NCI-H2029 treated with DMSO at 0.1 percent for 48 hours (cell line): ENCODE measurements at places on chromosomes 4 and X.

DNA sequence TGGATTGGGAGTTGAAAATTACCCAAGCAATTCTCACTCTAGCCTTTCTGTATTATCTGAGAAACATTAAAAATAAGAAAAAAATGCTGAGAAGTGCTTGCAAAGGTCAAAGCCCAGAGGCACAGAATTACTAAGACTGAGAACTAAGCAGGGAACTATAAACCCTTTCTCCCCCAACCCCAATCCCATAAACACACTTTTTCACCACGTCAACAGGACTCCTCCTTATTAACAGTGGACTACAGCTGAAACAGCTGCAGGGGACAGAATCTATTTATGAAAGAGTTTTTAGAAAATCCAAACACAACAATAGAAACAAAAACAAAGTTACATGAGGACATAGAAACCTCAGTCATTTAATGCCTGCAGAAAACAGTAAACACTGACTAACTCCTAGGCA, 984.1 kb downstream of the TRAM1L1 start:
- no peak for DNase-seq

- no peak for DNase-seq
Measured at GRCh38 chr4:151990201-151990600, 229.4 kb upstream of the GATB start.

- no peak for DNase-seq
Measured at GRCh38 chr4:56374956-56375355, 12.3 kb downstream of the AASDH start.

DNA sequence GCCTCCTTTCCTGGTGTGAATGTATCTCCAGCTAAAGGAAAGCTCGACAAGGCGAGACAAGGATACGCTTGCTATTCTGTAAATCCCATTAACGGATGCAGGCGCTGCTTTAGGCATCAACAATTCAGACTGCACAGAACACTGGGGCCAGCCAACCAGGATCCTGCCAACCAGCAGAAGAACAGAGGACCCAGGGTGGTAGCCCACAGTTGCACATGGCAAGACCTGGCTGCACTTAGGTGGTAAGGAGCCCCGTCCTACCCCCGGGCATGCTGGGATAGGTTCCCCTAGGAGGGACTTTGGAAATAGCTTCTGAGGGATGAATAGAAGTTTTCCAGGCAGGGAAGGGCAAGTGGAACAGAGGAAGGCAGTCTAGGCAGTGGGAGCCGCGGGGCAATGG, 20.7 kb downstream of the PSAPL1 start:
- DNase-seq = no peak

DNA sequence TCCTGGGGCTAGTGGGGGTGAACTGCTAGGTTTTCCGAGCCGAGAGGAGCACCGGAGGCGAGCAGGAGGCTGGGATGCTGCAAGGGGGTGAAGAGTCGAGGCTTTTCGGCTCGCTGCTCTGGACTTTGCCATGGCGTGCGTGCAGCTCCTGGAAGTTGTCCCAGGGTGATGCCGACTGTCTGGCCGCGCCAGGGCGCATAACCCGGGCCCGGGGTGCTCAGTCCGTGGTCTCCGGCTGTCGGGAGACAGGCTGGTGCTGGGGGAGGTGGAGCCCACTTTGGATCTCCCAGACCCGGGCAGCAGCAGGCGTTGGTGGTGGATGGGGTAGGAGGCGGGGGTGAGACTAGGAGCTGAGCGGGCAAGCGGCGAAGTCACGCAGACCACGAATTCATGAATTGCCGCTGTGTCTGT, 793 bp downstream of the GRIA3 start:
- DNase-seq = no peak

DNA sequence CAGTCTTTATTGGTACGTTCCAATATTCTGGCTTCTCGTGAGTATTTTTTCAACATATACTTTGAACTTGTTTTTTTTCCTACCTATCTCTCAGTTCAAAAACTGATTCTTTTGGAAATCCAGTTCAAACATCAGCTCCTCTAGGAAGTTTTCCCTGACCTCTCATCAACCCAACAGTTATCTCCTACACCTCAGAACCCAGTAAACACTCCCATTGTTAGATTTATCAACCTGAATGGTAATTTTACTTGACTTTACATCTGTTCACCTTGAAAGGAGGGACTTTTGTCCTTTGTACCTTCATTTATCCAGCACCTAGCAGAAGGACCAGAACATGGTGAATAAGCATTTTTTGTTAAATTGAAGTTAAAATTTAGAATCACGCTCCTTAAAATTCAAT, 13.6 kb downstream of the CAMK2D start:
- no peak for DNase-seq

GRCh38 chrX:102593367-102593766, 5.9 kb upstream of the ARMCX5 start:
- DNase-seq = no peak

DNA sequence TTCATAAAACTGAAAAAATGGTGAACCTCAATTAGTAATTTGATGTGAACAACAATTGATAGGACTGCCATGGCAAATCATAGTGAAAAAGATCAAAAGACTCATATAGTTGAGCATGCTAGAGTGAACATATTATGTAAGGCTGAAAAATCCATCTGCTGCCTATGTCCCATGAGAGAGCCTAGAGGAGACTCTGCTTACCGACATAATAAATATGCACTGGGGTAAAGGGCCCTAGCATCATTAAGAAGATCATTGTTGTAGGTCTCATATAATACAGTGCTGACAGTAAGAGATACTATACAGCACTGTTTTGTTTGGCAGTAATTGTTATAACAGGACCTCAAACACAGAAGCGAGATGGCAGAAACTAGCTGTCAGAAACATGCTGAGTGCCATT, 229.0 kb downstream of the PABPC4L start:
- DNase-seq = no peak
